Amygdala (tissue), 56 donors: ENCODE measurements at places on chromosomes 11 and 22.

DNA sequence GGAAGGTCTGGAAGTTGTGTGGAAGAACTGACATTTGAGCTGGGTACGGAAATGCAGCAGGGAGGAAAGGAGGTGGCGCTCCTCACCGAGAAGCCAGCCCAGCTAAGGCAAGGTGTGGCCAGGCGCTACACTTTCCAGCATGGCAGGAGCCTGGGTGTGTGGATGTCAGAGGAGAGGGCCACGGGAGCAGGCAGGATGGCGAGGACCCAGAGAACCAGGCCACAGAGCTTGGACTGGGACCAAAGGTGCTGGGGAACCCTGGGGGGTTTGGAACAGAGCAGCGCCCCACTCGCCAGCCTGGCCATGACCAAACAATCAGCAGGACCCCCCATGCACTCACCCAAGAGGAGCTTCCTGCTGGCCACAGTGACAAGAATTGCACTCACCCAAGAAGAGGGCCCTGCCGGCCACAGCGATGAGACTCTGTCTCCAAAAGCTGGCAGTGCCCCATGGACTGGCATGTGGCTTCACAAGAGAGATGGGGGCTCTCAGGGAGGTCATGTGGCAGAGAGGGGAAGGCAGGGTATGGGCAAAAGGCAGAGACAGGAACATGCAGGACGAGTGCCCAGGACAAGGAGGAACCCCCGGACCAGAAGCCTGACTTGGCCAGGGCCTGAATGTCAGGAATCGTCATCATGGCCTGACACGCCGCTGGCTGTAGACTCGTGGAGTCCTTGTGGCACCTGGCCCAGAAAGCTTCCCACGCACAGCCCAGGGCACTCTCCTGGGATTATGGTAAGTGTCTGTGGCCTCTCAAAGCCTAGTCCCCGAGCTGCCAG is 45.4 kb downstream of the IGF2 start:
- no peak for DNase-seq

GRCh38 chr11:111936040-111936540 is 1.1 kb upstream of the DIXDC1 start:
- DNase-seq, result no peak

DNA sequence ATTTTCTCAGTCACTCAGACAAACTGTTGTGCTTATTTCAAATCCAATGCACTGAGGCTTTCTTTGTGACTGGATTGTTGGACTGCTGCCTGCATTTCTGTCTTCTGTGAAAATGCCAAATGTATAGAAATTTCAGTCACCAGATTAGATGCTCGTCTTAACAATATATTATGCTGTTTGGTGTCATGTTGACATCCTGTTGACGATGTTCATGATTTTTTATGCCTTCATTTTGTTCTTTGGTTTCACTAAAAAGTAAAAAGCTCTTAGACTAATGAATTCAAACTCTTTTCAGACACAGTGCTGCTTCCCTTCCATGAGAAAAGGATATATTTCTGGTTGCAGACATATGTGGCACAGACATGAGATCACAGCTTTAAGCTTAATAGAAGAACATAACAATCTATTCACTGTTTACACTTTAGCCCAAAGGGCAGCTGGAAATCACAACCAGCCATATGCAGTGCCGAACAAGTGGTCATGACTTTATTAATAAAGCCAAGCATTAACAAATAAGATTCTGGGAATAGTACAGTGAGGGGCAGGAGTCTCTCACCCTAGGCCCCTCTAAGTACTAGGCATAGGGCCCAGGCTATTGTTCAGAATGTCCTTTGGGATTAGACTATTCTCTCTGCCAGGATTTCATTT is 9.4 kb upstream of the SOX6 start:
- DNase-seq, result no peak

DNA sequence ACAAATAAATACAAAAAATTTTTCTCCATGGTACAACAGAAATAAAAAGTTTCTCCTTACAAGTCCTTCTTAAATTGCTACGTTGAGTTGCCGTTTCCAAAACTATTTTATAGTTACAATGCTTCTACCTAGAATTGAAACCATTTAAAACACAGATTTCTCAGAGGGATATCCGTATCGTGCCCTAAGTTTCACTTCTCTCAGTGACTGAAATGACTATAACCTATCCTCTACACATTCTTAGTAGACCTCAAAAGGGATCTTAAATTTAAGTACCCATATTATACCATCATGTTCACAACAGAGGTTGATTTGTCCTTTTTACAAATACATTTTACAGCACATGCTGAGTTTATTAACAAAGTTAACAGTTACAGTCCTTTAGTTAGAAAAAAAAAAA is 44.1 kb downstream of the USP28 start:
- DNase-seq, result no peak

GRCh38 chr11:116791002-116791812 is 472 bp downstream of the APOA5 start:
- no peak for DNase-seq

GRCh38 chr11:134901955-134902918 is 490.2 kb upstream of the B3GAT1 start:
- no peak for DNase-seq

DNA sequence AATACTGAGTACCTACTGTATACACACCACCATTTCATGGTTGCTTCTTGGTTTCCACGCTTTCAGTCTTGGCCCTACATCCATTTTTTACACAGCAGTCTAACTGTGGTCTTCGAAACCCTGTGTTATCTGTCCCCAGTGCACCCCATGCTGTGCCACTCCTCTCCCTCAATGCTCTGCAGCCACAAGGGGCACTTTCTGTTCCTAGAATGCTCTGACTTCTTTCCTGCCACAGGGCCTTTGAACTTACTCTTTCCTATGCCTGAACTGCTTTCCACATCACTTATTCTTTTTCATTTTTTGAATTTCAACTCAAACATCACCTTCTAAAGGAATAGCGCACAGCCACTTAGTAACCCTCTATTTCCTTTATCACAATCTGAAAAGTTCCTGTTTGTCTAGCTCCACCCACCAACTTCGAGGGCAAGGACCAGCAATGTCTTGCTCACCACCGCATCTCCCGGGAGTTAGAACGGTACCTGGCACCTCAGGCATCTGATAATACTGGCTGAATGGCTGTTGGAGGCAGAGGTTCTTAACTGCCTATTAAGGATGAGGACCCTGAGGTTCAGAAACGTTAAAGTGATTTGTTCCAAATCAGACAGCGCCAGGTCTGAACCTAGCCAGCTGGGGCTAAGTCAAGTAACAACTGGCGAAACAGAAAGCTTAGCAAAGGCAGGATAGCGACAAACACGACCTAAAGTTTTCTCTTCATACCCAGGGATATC is 568 bp downstream of the ALG8 start:
- DNase-seq, result no peak
